ENCODE measurements at places on chromosomes 6 and 20.

- no peak for DNase-seq
Measured at GRCh38 chr6:169064194-169064593, 189.5 kb downstream of the THBS2 start.

DNA sequence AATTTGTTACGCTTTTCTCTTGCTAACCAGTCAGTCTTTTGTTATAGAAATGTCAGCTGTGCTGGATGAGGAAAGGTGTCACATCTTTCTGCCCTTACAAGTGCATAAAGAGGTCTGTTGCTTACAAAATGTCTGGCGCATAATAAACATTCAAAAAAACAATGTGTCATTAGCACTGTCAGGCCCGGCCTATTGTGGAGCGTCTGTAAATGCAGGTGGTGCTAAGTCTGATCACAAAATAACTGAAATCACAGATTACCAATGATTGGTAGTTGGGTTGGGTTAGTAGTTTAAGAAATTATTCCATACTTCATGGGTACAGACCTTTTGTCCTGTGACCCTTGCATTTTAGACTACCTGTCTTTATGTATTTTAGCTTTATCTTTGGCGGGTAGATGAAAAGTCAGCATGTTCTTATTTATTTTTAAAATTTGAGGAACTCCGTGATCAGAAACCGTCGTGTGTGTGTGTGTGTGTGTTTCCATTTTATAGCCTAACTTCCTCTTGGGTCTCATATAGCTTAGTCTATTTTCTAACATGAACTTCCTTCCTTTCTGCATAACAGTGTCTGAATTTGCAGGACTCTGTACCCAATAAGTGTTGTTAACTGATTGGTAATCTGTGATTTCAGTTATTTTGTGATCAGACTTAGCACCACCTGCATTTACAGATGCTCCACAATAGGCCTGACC is 88.1 kb upstream of the IFNGR1 start:
- no peak for DNase-seq

- DNase-seq = no peak
Measured at GRCh38 chr6:44105993-44106740, 21.1 kb downstream of the MRPL14 start.

DNA sequence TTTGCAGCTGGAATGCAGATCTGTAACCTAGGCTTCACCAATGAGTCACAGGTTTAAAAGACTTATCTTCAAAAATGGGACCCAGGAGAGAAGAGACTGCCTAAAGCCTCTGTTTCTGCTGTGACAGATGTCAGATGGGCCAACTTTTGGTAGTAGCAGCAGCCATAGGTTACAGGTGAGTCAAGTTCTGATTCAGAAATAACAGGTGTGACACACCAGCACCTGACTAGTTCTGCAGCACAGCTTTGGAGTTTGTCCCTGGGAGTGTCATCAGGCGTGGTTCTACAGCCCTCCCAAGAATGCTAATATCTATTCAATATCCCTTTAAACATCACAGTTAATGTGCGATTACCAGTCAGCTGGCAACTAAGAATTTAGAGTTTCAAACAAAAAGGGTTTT is 121.9 kb upstream of the BTN3A2 start:
- peak; percentile 97 for DNase-seq

DNA sequence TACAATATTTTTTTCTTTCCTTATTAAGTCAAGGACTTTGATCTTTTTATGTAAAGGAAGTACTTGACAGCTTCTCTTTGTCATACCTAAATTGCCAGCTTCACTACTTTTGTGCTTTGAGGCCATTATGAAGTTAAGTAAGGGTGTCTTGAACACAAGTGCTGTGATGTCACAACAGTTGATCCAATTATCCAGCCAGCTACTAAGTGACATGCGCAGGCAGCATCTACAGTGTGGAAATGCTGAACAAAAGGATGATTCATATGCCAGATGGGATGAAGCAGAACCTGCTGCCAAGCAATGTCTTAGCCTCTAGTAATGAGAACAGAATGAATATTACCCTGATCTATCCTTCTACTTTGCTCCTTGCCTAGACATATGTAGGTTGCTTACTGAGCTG is 68.3 kb upstream of the TMEM244 start:
- DNase-seq = no peak

Measured in large intestine (tissue), 12 donors.